ENCODE measurements at places on chromosomes 4 and X.

DNA sequence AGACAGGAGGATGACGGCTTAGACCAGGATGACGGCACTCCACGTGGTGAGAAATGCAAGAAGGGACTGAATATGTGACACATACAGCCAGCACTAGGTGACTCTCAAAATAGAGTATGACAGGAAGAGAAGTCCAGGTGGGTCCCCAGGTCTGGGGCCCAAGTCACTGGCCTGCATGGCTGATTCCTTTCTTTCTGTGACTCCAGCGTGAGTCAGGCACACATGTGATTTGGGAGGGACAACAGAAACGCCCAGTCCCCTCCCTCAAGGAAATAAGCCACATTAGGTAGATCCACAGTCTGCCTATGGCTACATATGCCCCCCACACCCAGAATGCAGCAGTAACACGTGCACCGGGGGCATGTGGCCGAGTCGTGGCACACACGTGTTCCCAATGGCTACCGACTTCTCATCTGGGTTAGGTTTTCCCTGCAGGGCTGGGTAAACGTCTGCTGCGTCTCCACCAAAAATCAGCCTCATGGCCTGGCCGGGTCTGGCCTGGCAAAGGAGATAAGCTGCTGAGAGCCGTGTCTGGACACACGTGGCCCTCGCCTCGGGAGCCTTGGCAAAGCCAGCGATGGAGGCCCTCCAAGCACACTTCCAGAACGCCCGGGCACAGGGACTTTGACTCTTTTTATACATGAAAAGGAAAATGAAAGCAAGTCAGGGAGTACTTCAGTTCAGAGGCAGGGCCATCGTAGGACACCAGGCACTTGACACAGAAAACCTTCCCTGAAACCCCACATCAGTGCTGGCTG lies 19.3 kb downstream of the SEL1L3 start:
- DNase-seq = no peak

- peak; percentile 7 for DNase-seq
Measured at GRCh38 chr4:129043523-129043922, 49.8 kb downstream of the SCLT1 start.

DNA sequence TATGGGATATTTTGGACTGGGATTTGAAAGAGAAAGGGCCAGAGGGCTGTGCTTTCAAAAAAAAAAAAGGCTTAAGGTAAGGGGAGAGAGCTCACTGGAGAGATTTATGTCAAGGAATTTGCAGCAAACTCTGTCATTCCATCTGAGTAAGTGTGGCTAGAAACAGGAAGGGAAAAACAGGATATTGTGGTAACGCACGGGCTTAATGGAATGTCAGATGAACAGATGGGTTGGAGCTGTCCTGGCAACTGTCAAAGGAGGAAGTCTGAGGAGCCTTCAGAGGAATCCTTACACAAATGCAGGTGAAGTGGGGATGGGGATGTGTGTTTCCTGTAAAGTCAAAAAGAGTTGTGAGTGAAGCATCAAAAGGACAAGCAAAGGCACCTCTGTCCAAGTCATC lies 15.1 kb upstream of the NKX3-2 start:
- DNase-seq = no peak

- DNase-seq = no peak
Measured at GRCh38 chr4:103692615-103693014, 27.2 kb downstream of the TACR3 start.

DNA sequence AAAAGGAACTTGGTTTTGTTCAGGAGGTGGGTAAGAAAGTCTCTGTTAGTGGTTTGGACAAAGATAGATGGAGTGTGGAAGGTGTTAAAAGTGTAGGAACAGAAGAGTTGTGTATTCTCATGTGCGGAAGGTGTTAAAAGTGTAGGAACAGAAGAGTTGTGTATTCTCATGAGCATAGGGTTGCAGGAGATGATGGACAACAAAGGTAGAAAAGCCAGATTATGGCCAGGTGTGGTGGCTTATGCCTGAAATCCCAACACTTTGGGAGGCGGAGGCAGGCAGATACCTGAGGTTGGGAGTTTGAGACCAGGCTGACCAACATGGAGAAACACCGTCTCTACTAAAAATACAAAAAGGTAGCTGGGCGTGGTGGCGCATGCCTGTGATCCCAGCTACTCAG lies 2.5 kb downstream of the RPL34 start:
- no peak for DNase-seq

DNA sequence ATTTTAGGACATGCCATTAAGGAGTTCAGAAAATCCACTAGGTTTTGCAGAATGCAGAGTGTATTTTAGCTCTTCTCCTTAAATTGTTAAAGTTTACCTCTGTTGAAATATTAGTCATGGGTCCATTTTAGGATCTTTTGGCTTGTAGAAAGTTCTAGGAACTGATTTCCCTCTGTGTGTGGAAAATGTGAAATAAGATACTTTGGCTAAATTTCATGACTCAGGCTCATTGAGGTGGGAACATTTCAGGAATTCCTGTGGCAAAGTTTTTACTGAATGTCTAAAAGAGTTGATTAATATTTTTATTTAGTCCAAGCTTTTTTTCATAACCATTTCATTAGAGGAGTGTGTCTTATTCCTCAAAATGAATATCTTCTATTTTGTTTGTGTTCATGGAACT lies 7.0 kb downstream of the FHIP1A start:
- DNase-seq = no peak

DNA sequence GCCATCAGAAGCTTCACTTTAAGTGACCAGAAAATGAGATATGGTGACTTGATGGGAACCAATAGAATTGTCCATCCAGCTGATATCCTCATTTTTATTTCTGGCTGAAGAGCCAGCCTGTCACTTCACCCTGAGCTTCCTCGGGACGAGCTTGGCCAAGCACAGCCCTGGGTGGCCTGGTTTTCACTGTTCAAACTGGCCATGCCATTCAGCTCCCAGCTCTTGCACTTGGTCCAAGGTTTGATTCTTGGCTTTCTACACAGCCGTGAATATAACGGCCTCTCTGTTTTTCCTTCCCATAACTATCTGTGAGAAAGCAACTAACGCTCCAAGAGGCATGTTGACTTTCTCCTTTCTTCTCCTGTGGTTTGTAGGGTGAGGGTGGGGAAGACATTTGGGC lies 71.9 kb downstream of the LIMCH1 start:
- no peak for DNase-seq

- DNase-seq = no peak
Measured at GRCh38 chrX:134544135-134544512, 84.2 kb downstream of the HPRT1 start.

DNA sequence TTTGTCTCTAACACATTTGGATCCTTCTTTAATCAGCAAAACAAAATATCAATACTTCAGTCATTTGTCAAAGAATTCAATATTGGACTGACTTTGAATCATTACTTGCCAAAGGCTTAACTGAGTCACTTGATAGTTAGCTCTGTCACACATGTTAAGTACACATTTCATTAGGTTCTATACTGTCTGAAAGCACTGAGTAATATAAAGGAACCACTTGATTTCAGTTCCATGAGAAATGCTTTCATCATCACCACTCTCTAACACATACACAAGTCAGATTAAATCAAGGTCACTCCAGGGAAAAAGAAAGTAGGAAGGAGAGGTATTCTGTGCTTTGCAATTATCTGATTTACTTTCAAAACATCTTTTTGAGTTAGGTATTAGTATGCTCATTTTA lies 1233.1 kb downstream of the C4orf33 start:
- DNase-seq = no peak

GRCh38 chrX:154322890-154323289 lies 27.3 kb downstream of the TKTL1 start:
- DNase-seq = no peak

DNA sequence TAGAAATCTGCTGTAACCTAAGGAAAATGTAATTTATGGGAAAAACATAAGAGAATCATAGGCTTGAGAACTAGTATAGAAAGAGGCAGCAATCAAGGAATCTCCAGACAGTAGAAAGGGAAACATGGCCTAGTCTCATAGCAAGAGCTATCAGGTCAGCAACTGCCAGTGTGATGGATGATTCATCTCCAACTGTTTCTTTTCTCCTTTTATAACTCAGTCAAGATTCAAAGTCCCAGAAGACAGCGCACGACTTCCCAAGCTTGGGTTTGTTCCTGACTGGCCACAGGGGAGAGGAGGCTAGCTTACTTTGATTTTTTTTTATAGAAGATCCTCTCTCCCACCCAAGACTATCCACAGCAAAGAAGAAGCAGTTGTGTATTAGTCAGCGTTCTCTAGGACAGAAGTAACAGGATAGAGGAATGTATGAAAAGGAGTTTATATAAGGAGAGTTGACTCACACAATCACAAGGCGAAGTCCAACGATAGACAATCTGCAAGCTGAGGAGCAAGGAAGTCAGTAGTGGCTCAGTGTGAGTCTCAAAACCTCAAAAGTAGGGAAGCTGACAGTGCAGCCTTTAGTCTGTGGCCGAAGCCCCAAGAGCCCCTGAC lies 181.5 kb downstream of the GC start:
- DNase-seq = no peak

DNA sequence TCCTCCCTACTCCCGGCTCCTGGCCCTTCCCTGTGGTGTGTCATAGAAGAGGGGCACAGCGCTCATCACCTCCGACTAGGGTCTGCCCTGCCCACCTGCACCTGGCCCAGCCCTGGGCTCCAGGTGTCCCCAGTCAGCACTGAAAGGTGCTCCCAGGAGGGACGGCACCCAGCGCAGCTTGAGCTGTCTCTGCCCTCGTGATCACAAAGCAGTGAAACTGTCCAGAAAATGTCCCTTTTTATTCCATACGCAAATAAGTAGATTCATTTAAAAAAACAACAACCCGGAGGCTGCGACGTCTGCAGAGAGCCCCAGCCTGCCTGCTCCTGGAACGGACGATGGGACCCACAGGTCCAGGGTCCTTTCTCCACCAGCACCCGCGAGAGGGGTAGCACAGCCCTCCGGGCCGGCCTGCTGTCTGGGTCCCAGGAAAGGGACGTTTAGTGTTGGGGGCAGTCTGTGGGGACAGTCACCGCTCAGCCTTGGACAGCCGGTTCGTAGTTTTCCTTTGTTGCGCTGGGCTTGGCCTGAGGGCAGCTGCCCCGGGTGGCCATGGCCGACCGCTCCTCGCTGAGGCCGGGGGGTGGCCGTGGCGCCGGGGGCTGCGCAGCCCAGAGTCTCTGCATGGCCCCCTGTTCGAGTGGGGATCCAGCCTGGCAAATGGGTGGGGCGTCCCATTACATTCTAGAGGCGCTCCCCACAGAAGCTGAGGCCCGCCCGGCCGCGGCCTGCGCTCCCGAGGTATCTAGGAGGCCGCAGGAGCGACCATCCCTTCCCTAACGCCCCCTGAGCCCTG lies 4.6 kb downstream of the HMX1 start:
- DNase-seq = no peak

DNA sequence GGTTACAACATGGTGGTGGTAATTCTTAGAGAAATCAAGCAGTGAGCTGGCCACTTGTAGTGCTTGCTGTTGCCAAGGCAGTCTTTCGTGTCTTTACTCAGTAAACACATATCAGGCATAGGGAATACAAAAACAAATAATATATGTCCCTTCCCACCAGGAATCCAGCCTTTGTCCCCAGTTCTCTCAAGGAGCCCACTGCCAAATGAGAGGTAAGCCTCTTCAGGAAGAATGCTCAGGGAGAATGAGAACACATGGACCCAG lies 421 bp upstream of the PLAC1 start:
- DNase-seq = no peak

DNA sequence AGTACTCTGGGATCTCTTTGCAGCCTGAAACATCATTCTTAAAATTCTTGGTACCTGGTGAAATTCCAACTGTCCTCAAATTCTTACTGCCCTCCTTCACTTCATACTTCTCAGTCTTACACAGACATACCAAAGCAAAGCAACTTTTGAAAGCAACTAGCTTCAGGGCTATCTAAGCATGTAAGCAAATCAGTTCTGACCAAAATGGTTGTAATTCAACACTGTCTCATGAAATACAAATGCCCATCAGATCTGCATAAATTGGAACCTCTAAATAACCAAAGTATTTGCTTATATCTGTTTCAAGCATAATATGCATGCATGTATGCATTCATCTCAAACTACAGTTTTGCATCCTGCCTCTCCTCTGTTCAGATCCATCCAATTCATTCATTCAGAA lies 308.1 kb upstream of the PPARGC1A start:
- DNase-seq = no peak

Measured in HL-60 (cell line).